A172 (cell line): ENCODE measurements at places on chromosomes 12 and 14.
A peak's percentile ranks its signal among the peaks of the same experiment; 100 is the strongest.

DNA sequence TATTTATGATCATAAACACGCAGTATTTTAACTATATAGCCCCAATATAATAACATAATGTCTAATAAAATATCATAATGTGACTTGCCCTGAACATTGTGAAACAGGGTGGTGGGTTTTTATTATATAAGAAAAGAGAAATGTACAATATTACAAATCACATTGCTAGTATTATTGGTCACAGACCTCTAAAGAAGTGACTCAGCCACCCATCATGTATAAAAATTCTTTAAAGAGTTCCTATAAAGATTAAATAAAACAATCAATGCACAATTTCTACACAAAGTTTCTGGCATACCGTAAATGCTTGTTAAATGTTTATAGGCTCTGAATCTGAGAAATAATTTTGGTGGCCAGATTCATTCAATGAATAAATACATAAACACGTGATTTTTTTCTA is 28.9 kb downstream of the ABCC9 start:
- DNase-seq, result no peak

GRCh38 chr12:19647806-19648556 is 208.7 kb downstream of the AEBP2 start:
- no peak for DNase-seq

GRCh38 chr14:104722938-104723650 is 935 bp upstream of the ADSS1 start:
- DNase-seq, result no peak

- no peak for DNase-seq
These were observed 86.3 kb downstream of the OTX2 start for GRCh38 chr14:56724013-56724412.

GRCh38 chr12:108099073-108099472 is 30.0 kb upstream of the WSCD2 start:
- DNase-seq, result no peak

GRCh38 chr14:95340201-95340697 is 20.5 kb upstream of the CLMN start:
- DNase-seq, result no peak

DNA sequence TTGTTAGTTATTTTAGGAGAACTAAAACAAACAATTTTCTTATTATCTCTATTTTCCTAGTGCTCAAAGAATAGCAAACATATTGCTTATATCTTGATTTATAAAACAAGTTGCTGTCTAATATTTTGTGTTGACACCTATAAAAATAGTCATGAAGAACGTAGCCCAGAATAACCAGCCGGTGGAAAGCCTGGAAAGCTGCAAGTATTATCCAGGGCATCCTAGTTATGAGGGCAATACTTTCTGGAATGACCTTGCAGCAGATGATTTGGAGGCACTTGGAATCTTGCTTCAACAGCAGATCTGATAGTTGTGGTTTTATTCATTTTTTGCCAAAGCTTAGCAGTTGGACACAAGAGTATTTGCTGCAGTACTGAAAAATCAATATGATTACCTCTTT is 948.7 kb downstream of the LRFN5 start:
- DNase-seq, result no peak

- DNase-seq, result no peak
These were observed 4.6 kb upstream of the SELPLG start for GRCh38 chr12:108638141-108638827.

DNA sequence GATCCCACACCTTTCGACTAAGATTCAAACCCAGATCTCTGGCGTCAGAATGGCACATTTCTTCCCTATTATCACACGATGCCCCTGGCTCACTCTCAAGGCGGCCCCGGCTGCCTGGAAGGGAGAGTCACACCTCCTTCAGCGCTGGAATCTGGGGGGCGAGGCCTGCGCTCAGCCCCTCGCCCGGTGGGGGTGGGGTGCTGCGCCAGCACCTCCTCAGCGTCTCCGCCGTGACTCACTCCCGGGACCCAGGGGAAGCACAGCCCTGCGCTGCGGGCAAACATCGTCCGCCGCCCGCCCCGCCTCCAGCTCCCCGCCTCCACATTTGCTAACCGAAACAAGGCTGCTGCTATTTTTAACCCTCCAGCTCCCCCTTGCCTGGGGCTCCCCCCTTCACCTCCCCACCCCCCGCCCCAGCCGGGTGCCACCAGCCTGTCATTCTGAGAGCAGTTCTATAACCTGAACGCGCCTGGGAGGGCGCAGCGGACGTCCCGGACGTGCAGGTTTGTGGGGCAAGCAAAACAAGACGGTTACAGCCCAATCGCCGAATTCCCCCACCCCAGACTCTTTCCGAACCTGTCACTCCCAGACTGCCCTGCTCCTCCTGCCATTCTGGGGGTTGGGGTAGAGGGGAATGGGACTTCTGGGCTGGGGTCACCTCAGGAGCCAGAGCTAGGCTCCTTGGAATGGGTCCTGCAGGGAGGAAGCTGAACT is 6.7 kb downstream of the HDAC7 start:
- DNase-seq, result peak; percentile 73

GRCh38 chr12:47307680-47308399 is 228.1 kb upstream of the AMIGO2 start:
- DNase-seq, result peak; percentile 79

DNA sequence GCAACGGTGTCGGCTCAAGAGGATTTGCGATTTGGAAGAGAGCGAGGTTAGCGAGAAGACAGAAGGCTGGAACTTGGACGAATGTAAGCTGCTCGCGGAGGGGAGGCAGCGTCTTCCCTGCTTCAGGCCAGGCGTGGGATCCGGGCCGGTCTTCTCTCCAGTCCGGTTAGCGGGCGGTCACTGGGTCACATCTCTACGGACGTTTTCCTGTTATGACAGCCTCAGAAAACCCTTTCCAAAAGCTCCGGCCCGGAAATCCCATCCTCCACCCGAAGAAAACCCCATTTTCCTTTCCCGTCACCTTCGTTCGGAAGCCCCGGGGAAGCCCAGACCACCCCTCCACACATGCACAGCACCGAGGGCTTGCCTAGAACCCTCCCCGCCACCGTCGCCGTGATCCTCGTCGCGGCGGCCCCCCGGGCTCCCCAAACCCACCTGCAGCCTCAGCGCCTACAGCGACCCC is 268 bp downstream of the NDUFB1 start:
- peak; percentile 7 for DNase-seq

- DNase-seq, result peak; percentile 21
These were observed 18.6 kb upstream of the RIN3 start for GRCh38 chr14:92495027-92495426.

DNA sequence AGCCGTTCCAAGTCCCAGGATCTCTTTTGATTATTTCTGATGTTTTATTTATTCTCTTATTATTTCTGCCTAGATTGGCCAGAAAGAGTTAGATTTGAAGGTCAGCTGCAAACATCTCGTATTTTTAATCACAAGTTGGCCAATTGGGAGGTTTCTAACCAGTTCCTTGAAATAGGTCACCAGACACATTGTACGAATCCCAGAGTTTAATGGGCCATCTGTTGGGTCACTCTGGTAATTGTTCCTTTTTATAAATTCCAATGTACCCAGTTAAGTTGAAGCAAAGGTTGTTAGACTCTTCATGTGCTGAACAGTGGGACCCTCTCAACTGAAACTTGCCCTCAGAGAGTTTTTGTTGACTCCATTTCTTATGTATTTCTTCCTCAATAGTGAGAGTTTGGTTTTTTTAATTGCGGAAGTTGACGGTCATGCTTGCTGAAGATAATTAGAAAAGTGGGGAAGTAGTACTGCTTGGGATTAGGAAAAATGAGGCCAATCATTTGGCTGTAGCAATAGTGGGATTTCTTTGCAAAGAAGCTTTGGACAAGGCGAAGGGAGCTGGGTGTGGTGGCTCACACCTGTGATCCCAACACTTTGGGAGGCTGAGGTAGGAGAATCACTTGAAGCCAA is 382.7 kb upstream of the RGS6 start:
- DNase-seq, result no peak
